Hematopoietic multipotent progenitor cell treated with erythropoietin and hydrocortisone succinate and interleukin-3 and kit ligand, for 6 days (in vitro differentiated cells): ENCODE measurements at places on chromosomes 16 and 17.

DNA sequence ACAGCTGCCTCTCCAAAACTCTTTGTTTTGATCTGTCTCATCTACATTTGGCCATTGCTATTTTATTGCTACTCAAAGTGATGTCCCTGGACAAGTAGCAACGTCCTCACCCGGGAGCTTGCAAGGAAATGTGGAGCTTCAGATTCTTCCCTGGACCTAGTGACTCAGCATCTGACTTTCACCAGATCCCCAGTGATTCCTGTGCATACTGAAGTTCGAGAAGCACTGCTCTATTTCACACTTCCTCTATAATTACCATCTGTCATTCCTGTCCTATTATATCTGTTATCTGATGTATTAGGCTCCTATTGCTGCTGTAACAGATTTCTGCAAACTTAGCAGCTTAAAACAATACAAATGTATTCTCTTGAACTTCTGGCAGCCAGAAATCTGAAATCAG is 28.5 kb upstream of the VAT1L start:
- no peak for DNase-seq

DNA sequence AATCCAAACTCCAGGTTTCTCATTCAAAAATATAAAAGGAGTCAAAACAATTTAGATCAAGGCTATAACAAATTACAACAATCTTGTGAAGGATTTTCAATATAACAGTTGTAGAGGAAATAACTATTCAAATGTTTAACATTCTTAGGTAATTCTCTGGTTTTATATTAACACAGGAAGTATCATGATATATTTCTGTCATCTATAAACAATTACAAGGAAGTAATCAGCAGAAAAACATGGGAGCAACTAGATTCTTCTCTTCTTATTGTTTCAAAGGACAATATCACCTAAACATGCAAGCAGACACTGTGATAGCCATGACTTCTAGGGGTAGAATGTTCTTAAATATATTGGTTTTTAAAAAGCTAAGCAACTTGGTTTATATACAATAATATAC is 49.9 kb downstream of the FBXL20 start:
- no peak for DNase-seq

DNA sequence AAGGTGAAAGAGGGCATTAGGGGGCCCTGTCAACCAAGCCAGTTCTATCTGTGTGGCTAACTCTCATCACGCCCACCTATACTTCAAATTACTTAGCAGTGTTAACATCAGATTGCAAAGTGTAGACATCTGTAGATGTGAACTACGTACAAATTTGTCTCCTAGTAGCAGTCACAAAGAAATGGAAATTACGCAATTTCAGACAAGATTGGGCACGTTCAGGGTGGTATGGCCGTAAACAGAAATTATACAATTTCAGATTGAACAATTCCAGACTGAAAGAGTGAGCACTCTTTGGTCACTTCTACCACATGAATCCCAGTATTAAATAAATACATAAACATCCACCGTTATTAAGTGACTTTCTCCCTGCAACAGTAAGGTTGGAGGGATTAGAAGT is 592.7 kb upstream of the PSMD7 start:
- no peak for DNase-seq

DNA sequence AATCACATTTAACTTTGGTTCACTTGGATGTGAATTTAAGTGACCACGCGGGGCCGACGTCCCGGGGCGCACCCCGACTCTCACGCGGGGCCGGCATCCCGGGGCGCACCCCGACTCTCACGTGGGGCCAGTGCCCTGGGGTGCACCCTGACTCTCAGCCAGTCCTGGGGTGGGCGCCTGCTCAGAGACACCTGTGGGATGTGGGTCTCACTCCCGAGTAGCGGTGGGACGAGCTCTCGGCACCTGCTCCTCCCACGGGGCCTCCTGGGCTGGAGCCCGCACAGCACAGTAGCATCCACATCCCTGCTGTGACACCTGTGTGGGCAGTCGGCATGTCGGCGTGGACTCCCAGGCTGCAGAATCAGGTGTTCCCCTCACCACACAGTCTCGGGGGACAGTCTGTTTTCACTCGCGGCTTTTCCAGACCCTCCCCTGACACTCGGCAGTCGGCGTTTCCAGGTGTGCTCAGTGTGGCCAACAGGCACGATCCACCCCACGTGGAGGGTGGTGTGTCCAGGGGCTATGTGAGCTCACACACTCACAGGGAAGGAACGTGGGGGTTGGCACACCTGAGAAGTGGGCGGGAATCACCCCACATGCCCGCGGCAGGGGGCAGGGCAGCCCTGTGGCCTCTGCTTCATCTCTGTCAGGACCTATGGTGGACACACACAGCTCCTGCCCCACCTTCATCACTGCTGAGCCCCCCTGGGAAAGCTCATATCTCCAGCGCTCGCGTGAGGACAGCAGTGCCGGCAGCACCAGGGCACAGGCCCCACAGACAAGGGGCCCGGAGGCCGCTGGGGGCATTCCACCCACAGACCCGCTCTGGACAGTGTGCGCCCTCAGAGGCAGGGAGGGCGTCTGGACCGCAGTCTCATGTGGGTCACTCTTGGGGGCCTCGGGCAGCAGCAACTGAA is 51.8 kb downstream of the LMF1 start:
- DNase-seq = no peak

- no peak for DNase-seq
Measured at GRCh38 chr17:77724876-77725615, 233.5 kb upstream of the TNRC6C start.

DNA sequence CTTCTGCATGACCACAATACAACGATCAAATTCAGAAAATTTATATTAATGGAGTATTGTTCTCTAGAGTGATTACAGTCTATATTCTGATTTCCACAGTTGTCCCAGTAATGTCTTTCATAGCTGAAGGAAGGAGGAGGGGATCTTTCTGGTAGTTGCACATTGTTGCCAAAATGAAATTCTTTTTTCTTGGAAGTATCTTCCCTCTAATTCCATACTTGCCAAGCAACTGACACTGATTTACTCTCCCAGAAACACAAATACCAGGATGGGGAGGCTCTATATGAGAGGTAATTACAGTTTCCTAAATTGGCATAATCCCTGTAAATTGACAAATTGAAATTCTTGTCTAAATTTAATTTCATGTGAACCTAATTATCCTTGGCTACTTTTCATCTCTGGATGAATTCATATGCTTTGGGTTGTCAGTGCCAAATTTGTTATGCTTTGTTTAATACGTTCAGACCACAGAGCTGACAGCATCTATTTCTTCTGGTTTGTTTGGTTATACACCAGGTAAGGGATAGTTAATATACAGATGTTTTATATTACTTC is 30.0 kb downstream of the NOL11 start:
- DNase-seq = no peak

GRCh38 chr17:69418535-69418934 is 4.0 kb downstream of the MAP2K6 start:
- DNase-seq = no peak

DNA sequence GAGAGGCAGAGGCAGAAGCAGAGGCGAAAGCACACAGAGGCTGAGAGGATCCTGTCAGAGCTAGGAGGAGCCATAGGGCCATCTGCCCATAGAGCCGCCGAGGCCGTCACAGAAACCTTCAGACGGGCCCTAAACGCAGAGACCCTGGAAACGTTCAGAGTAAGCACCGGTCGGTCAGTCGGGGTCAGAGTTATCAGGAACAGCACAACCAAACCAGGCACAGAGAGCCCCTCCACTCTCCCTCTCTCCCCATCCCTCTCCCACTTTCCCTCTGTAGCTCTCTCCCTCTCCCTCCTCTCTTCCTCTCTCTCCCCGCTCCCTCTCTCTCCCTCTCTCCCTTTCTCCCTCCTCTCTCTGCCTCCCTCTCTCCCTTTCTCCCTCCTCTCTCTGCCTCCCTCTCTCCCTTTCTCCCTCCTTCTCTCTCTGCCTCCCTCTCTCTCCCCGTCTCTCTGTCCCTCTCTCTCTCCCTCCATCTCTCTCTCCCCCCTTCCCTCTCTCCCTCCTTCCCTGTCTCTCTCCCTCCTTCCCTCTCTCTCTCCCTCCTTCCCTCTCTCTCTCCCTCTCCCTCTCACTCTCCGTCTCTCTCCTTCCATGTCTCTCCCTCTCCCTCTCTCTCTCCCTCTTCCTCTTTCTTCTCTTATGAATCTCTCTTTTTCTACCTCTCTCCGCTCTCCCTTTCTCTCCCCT is 138.9 kb downstream of the C16orf95 start:
- DNase-seq = no peak

GRCh38 chr17:19275457-19276127 is 38.4 kb downstream of the EPN2 start:
- DNase-seq = peak; percentile 36

DNA sequence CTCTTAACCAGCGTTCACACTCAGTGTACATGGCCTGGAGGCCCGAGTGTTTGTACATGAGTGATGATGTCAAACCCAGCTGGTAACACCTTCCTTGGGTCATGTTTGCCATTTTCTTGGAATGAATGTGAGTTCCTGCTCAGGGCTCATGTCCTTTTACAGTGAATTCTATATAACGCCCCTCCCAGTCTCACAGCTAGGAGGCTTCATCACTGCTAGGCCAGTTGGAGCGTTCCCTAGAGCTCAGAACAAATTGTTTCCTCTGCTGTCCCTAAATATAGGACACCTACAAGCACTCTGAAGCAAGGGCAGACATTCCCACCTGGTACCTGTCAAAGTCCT is 5.5 kb downstream of the TIMM22 start:
- DNase-seq = no peak

DNA sequence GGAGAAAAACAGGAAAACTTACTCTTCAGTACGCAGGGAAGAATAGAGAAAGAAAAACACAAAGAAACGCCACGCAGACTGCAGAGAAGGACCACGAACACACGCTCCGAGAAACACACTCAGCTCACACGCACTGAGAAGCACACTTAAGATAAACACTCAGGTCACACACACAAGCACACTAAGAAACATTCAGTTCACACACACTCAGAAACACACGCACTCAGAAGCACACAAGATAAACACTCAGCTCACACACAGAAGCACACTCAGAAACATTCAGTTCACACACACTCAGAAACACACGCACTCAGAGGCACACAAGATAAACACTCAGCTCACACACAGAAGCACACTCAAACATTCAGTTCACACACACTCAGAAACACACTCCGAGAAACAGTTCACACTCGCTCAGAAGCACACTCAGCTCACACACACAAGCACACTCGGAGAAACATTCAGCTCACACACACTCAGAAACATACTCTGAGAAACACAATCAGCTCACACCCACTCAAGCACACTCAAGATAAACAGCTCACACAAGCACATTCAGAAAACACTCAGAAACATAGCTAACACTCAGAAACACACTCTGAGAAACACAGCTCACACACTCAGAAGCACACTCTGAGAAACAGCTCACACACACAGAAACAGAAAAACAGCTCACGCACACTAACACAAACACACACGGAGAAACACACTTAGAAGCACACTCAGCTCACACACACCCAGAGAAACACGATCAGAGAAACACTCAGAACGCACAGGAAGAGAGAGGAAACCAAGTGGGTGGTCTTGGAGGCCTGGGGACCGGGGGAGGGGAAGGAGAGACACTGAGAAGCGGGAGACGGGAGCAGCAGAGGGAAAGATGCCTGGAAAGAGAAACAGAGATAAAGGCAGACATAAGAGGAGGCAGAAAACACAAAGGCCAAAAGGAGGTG is 908 bp downstream of the TMEM98 start:
- DNase-seq = peak; percentile 18

DNA sequence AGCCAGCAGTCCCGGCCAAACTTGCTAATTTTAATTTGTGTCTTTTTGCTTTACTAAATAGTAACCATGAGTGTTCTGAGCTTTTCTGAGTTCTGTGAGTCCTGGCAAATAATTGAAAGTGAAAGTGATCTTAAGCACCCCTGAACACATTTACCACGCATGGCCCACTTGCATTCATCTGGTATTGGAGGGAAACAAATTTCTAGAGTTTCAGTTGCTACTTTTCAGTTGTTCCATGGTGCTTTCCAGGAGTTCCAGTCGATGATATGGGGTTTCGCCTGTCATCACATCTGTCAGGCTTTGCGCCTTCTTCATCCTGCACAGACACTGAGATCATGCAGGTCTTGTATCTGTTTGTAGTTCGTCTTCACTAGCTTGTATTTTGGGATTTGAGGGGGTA is 44.1 kb downstream of the CRLF3 start:
- no peak for DNase-seq

GRCh38 chr16:21038197-21038596 is 112.4 kb downstream of the DNAH3 start:
- DNase-seq = no peak

DNA sequence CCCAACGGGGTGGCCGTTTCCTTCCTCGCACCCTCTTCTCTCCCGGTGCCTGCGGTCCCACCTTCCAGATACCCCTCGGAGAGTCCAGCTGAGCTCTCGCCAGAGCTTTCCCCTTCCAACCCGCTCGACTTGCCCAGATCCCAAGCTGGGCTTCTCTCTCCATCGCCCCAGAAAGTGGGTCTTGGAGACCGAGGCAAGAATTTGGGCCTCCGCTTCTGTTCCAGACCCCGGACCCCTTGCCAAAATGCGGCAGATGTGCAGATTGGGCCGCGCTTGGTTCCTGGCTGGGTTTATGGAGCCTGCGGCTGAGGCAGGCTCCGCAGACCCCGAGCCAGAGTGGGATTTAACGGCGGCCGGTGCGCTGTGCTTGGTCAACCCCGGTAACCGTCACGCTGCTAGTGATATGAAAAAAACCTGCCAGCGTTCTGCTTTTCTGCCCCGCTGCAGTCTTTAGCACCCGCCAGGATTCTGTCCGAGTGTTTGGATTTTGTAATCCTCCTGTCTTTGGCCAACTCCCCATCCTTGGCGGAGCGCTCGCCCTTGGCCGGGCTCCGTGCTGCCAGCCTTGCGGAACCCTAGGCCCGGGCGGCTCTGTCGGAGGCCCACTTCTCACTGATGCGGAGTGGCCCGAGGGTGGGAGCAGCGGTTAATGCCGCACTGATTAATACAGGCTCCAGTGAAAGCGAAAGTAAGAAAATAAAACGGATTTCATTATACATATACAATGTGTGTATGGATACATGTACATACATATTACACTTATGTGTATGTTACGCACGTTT is 754 bp upstream of the SLFN11 start:
- DNase-seq = peak; percentile 64

DNA sequence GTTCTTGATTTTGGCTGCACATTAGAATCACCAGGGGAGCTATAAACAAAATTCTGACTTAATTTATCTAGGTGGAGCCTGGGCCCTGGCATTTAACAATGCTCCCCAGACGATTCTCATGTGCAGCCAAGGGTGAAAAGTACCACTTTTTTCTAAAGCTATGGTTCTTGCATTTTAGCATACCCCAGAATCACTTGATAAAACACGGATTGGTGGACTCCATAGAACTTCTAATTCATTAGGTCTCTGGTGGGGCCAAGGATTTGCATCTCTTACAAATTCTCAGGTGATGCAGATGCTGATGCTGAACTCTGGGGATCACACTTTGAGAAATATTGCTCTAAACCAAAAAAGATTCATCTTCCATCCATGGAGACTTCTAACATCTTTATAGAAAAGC is 74.5 kb downstream of the RPGRIP1L start:
- no peak for DNase-seq
